ENCODE measurements at places on chromosomes 2 and 18.

- DNase-seq = no peak
These were observed 93.4 kb upstream of the FN1 start for GRCh38 chr2:215529271-215529670.

- no peak for DNase-seq
These were observed 190.2 kb downstream of the GBX2 start for GRCh38 chr2:235978022-235978421.

- no peak for DNase-seq
These were observed 230.5 kb downstream of the PIK3C3 start for GRCh38 chr18:42185486-42185885.

GRCh38 chr18:50729376-50729775, 90.4 kb downstream of the MRO start:
- no peak for DNase-seq

GRCh38 chr18:73924836-73925235, 222.8 kb downstream of the FBXO15 start:
- no peak for DNase-seq

DNA sequence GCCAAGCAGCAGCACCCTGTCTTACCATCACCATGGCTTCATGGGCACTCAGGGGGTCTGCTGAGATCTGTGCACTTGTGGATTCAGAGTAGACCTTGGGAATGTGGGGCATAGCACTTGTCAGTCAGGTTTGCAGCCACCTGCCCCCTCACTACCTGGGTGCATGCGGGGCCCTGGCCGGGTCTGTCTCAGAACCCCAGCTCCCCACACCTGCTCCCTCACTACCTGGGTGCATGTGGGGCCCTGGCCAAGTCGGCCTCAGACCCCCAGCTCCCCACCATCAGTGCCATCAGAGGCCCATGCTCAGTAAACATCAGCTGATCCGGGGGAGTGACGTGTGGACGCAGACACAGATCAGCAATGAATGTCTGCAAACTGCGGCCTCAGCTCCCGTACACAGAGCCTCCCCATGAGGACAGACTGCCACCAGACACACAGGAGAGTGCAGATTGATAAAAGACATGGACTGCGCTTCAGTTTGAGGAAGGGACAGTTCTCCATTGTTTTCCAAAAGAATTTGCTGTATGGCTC, 205.1 kb downstream of the GLI2 start:
- DNase-seq = no peak

- peak; percentile 13 for DNase-seq
These were observed 4.3 kb upstream of the ASIC4 start for GRCh38 chr2:219509780-219510511.

DNA sequence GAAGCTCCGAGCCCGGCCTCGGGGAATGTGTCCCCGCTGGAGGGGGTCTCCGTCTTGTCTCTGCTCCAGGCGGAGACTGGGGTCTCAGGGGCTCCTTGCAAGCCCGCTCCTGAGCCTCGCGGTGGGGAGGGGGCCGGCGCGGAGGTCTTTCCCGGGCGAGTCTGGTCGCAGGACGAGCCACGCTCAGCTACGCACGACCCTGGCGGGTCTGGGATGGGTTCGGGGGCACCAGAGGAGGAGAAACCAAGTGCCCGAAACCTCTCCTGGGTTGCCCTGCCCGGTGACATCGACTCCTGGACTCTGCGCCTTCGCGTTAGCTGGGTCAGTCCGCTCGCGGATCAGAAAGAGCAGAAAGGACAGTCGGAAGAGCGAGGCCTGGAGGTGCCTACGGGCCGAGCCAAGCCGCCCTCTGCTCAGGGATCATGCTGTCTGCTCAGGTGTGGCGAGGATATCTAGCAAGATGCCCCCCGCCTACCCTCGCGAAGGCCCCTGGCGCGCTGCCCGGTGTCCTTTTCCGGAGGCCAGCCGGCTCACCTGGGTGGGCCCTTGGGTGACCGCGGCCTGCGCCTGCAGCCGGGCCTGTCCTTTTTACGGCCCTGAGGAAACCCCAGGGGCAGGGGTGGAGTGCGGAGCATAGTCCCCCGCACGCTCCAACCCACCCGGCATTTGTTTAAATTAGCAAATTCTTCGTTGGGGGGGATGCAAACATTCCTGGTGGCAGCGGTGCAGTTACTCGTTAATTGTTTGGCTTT, 58.7 kb downstream of the SNORC start:
- DNase-seq = no peak

GRCh38 chr2:186822323-186822722, 26.6 kb downstream of the ZSWIM2 start:
- DNase-seq = no peak

GRCh38 chr2:9793918-9794717, 49.2 kb upstream of the TAF1B start:
- no peak for DNase-seq

- no peak for DNase-seq
These were observed 28.8 kb downstream of the CUL3 start for GRCh38 chr2:224556381-224556780.

DNA sequence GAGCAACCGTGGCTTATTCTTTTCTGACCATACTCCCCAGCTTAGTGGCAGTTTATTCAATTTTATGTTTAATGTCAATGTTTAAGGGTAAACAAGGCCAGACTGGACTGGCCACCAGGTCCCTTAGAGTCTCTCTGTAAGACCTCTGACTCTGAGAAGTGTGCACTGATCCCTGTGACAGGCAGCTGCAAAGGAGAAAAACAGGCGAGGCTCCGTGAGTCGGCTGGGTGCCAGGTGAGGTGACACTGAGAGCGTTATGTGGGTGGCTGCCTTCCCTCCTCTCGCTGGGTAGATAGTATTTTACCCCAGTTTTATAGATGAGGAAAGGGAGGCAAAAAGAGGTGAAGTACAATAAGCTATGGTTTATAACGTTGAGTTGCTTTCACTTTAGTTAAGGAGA, 139.4 kb upstream of the HDAC4 start:
- DNase-seq = no peak

- no peak for DNase-seq
These were observed 67.1 kb downstream of the SUMO1 start for GRCh38 chr2:202171241-202171825.

DNA sequence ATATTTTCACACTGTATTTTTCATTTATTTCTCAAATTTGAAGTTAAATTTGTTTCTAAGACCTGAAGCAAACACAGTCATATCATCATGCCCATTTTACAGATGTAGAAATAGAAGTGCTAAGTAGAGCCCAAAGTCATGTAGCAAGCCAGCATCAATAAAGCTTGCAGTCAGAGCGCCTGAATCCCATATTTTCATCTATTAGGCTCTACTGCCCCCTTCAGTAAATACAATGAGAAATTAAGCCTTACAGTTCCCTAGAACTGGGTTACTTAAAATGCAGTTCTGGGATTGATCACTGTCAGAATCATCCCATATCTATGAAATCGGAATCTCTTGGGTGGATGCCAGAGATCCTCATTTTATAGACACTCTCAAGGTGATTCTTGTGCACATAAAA, 419.9 kb downstream of the TGIF1 start:
- no peak for DNase-seq

DNA sequence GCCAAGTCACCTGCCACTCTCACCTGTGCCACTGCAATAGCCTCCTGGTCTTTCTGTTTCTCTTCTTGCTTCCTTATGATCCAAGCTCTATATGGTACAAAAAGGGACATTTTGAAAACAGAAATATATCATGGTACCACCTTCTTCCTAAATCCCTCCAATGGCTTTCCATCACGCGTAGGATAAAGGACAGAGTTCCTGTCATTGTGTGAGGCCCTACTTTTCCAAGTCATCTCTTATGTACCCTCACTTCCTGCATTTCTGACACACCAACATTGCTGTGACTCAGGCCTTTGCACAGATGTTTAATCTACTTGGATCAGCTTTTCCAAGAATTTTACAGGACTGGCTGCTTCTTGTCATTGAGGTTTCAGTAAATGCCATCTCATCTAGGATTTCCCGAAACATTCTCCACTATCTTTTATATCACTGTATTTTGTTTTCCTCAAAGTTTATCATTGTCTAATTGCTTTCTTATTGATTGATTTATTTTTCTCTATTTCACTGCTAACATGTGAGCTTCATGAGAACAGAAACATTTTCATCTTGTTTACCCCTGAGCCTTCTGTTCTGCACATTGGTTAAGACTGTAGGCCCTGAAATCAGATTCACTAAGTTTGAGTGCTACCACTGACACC, 426.1 kb upstream of the FANCL start:
- no peak for DNase-seq

- DNase-seq = no peak
These were observed 135.9 kb upstream of the EPAS1 start for GRCh38 chr2:46161315-46161714.

- DNase-seq = no peak
These were observed 1094.7 kb upstream of the DDX18 start for GRCh38 chr2:116719836-116720235.

DNA sequence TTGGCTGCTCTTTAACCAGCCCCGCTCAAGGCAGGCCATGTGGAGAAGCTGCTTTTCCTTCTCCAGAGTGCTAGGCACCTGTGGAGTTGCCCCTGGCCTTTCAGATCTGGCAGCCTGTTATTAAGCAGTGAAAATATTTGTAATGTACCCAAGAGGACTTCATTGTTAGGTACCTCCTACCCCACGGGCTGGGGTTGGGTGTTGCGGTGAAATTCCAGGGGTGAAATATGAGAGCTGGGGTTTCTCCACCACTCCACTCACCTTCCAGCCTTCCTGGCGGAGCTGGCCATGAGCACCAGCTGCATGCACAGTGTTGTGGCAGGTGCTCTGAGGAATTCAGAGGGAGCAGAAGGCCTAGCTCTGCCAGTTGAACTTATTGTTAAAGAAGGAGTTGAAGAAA, 39.1 kb downstream of the NTSR2 start:
- DNase-seq = no peak

DNA sequence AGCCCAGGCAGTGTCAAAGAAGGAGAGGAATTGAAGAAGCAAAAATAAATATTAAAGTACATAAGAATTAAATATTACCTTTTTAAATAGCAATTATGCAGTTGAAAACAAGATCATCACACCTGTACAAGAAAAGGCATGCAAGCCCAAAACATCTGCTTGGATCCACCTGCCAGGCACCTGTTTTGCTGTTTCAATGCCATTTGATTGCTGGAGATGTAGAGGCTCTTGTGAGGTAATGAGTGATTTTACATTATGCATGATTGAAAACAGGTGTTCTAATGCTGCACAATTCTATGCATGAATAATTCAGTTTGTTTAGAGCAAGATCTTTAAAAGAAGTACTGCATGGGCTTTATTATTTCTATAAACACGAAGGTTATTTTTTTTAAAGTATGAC, 700.6 kb upstream of the ZEB2 start:
- DNase-seq = no peak

DNA sequence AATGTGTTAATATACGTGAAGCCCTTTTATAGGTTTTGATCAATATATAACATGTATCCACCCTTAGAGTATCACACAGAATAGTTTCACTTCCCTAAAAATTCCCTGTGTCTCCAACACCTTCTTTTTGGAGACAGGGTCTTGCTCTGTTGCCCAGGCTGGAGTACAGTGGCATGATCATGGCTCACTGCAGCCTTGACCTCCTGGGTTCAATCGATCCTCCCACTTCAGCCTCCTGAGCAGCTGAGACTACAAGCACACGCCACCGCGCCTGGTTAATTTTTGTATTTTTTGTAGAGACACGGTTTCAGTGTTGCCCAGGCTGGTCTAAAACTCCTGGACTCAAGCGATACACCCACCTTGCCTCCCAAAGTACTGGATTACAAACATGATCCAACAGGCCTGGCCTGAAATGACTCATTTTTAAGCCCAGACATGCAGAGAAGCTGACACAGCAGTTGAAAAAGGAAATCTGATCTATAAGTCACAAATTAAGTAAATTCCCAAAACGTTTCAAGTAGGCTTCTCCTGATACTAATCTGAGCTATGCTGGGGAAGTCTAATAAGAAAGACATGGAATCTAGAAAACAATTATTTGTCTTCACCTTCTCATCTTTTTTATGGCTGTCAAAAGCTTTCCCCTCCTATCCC, 2.9 kb downstream of the DUSP11 start:
- no peak for DNase-seq

DNA sequence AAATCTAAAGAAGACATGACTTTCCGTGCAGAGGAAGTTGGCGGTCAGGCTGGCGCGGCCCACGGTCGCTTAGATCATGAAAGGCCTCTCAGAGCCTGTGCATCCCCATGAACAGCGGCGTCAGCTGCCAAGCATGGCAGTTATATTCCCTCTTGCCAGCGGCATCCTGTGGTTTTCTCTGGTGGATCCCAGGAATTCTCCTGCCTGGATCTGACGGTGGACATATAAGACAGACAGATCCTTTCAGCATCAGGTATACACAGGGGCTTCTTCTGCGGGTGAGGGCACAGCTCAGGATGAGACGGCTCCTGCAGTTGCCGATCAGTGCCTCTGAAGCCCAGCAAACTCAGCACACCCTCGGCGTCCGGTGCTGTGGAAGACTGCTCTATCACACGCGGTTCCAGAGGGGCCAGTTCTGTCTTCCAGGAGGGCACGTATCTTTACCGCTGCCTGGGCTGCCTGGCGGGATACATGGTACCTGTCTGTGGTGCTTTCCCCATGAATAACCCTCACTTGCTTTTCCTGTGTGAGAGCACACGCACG, 157.8 kb downstream of the LDLRAD4 start:
- peak; percentile 8 for DNase-seq

DNA sequence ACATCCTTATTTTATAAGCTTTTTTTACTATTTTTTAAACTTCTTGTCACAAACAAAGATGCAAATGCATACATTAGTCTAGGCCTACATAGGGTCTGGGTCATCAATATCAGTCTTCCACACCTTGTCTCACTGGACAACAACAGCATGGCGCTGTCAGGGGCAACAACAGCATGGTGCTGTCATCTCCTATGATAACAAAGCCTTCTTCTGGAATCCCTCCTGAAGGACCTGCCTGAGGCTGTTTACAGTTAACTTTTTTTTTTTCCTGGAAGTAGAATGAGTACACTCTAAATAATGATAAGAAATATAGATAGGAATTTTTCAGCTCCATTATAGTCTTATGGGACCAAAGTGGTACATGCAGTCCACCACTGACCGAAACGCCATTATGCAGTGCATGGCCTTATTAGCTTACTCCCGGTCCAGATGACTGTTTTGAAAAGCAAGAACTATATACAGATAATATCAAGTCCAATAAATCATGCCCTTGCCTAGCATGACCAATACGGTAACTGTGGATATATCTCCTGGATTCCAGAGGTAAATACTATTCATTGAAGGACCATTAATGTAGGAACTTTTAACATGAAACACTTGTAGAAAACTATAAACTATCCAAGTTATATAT, 38.4 kb downstream of the TCF4 start:
- no peak for DNase-seq

- DNase-seq = no peak
These were observed 111.2 kb upstream of the SETBP1 start for GRCh38 chr18:44569391-44570055.
